Stimulated activated CD4-positive, alpha-beta T cell treated with anti-CD3 and anti-CD28 coated beads, Interleukin-4, amount 100 ng/mL, for 4 hours (primary cell): ENCODE measurements at places on chromosomes 13 and 19.

DNA sequence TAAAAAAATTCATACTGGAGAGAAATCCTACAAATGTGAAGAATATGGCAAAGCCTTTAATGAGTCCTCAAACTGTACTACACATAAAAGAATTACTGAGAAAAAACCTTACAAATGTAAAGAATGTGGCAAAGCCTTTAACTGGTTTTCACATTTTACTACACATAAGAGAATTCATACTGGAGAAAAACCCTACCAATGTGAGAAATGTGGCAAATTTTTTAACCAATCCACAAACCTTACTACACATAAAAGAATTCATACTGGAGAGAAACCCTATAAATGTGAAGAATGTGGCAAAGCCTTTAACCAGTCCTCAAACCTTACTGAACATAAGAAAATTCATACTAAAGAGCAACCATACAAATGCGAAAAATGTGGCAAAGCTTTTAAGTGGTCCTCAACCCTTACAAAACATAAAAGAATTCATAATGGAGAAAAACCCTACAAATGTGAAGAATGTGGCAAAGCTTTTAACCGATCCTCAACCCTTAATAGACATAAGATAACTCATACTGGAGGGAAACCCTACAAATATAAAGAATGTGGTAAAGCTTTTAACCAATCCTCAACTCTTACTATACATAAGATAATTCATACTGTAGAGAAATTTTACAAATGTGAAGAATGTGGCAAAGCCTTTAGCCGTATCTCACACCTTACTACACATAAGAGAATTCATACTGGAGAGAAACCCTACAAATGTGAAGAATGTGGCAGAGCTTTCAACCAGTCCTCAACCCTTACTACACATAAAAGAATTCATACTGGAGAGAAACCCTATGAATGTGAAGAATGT, 29.0 kb downstream of the ZNF730 start:
- DNase-seq: no peak

DNA sequence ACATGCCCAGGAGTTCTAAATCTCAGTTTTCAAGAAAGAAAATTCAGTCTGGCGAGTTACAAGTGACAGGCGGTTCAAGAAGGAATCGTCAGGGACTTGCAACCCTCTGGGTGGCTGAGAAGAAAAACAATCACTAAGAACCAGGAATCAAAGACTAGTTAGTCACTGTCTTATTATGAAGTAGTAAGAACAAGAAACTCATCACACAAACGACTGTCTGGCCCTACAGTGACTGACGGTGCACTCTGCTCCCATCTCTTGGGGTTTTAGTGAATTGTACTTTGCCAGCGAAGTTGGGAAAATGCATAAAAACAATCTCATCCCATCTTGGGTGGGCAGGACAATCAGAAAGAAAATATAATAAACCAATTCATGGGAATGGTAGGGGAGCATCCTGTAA, 63.7 kb upstream of the SACS start:
- DNase-seq: no peak

GRCh38 chr13:26486550-26486949, 70.9 kb upstream of the WASF3 start:
- DNase-seq: no peak

GRCh38 chr19:30802424-30803013, 430.3 kb downstream of the ZNF536 start:
- no peak for DNase-seq

DNA sequence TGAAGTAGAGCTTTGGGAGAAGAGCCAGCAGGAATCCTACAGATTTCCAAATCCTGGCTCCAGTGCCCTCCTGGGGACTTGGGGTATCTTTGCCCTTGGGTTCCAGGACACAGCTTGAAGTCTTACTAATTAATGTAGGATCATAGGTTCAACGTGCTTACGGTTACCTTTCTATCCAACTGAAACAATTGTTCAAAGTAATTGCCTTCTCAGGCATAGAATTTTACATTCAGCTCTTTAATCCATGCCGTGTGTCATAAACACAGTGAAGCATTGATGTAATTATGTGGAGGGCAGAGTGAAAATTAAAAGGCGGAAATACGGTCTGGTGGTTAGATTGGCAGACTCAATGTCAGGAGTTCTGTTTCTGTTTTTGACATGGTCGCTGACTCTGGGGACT, 170.4 kb downstream of the COG6 start:
- DNase-seq: no peak

DNA sequence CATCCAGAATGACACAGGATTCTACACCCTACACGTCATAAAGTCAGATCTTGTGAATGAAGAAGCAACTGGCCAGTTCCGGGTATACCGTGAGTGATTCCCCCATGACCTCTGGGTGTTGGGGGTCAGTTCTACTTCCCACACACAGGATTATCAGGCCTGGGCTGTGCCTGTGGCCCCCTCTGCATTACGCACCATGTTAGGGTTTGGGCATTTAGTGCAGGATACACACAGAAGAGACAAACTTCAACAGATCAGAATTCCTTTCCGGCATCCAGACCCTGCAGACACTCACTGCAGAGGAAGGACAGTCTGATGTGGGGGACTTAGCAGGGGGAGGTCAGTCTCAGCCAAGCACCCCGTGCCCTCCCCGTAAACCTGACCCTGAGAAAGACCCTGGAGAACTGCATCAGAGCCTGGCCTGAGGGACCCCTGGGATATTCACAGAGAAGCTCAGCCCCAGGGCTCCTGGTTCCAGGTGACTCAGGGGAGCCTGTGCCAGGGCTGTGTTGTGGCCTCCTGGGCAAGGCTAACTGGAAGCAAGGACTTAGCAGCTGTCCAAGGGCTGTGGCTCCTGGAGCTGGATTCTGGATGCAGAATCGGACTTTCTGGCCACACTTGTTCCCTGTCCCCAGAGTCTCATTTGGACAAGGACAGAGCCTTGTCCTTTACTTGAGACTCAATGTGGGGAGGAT, 1.7 kb downstream of the CEACAM5 start:
- DNase-seq: no peak

DNA sequence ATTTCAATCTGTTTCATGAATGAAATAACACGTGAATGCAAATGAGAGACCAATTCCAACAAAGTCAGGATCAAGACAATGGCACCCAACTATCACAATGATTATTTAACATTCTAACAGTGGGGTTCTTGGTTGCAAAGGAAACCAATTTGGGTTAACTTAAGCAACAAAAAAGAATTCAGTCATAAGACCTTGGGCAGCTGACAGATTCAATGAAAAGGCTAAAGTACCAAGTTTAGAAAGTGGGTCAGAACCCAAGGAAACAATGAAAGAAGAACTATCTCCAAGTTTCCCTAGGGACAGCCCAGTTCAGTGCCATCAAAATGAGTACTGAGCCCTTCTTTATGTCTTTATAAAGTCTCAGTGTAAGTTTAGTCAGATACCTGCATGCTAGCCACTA, 17.5 kb upstream of the SIGLEC14 start:
- no peak for DNase-seq

GRCh38 chr13:43284162-43284561, 260.8 kb downstream of the DNAJC15 start:
- no peak for DNase-seq

- DNase-seq: no peak
These were observed 1.0 kb upstream of the CAPN12 start for GRCh38 chr19:38745316-38745715.

DNA sequence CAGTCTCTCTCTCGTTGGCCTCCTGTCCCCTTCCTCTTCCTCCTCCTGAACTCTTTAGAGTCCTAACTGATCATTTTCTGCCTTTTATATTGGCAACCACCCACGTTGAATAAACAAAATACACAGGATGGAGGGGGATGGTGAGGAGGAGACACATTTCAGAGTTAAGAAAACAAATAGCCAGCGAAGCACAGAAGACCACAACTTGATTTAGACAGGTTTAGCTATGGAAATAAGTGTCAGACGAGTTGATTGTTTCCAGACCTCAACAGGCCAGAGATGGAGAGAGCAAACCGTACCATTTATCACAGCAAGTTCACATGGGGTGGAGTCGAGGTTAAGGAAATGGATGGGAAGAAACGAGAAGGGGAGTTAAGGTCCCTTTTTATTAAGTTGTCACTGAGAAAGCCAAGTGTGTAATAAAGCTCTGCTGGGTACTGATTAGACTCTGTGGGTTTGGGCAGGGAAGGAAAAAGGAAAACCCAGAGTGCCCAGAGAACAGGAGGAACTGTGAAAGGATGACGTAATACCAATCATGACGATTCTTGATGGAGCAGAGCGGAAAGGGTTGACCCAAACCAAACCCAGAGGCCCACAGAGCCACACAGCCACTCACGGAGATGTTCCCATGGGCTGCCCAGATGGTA, 11.1 kb upstream of the SERP2 start:
- DNase-seq: no peak

- no peak for DNase-seq
These were observed 309.1 kb upstream of the EDNRB start for GRCh38 chr13:78227709-78228108.

DNA sequence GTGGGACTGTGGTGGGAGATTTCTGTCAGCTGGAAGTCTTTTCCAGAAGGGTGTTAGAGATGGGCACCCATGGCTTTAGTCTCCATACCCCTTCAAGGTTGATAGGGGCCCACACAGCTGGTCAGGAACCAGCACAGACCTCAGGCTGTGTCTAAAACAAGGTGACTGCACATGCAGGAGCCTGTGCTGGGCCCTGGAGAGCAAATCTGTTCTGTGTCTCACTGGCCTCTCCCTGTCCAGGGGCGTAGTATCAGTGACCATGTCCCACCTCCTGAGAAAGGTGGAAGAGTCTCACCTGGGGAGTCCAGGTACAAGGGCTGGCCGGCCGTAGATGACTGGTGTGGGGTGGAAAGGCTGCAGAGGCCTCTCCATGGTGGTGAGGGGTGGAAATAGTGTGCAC, 19.4 kb downstream of the ZNF175 start:
- DNase-seq: no peak

- no peak for DNase-seq
These were observed 20.3 kb upstream of the CEACAM1 start for GRCh38 chr19:42548552-42548951.

DNA sequence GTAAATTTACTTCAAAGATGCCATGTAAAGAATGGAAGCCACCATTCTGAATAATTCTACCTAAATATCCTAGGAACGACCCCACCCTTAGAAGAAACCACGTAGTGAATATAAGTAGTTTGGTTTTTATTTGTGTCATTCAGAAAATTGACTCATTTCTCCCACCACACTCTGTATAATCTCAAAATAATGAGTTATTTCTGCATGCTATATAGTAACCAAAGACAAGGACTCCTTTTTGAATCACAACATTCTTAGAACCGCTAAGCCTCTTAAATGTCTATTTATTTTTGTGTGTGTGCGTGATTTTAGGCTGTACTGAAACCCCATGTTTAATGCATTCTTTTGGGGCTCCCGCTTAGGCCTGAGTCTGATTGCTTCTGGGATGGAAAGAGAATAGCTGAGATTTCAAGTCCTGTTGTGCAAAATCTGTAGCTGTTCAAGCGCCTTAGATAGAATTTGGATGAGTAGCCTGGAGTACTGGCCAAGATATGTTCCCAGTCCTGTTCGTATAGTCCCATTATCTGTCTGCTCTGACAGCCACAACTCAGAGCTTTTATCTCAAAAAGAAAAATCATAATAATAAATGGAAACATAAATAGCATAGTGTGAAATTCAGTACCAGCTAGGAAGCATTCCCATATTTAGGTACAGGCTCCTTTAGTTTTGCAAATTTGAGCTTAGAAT, 532.4 kb upstream of the NBEA start:
- DNase-seq: no peak

DNA sequence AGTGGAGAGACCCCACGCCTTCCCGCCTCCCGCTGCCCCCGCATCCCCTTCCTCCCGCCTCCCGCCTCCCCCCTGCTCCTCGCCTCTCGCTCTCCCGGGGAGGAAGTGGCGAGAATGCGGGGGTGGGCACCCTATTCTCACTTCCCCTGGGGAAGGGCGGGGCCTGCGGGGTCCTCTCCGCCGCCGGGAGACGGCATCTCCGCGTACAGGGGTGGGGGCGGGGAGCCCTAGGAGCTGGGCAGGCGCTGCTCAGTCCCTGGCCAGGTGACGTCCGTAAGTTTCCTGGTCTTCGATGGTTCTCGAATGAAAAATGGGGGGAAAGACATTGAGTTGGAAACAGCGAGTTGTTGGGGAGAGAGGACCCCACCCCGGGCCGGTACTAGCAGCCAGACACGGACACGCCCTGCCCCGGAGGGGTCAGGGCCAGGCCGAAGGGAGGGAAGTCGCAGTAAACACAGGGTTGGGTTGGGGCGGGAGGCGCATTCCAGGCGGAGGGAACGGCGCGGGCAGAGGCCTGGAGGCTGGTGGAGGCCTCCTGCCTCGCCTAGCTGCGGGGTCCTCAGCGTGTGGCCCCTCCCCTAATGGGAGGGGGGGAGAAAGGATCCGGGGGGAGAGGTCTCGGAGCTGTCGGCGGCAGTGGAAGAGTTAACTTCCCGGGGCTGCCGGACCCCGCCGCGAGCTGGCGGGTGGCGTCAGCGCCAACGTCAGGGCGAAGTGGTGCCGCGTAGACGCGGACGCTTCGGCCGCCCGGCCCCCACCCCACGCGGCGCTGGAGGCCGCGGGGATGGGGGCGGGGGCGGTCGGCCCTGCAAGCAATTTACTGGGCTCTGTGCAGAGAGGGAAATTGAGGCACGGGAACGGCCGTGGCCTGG, 10.4 kb upstream of the JUND start:
- peak; percentile 84 for DNase-seq

DNA sequence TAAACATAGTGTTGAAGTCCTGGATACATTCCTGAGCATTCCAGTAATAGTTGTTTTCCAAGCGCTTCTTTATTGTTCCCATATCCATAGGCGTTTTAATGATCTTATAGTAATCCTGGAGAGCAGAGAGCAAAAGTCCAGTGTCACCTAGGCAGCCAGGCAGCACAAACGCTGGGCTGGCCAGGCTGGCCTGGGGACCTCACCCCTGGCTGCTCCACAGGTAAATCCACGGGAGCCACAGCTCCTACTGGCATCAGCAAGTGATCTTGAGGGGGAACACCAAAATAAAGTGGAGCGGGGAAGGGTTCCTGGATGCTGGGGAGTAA, 36.6 kb upstream of the EPHX3 start:
- no peak for DNase-seq

DNA sequence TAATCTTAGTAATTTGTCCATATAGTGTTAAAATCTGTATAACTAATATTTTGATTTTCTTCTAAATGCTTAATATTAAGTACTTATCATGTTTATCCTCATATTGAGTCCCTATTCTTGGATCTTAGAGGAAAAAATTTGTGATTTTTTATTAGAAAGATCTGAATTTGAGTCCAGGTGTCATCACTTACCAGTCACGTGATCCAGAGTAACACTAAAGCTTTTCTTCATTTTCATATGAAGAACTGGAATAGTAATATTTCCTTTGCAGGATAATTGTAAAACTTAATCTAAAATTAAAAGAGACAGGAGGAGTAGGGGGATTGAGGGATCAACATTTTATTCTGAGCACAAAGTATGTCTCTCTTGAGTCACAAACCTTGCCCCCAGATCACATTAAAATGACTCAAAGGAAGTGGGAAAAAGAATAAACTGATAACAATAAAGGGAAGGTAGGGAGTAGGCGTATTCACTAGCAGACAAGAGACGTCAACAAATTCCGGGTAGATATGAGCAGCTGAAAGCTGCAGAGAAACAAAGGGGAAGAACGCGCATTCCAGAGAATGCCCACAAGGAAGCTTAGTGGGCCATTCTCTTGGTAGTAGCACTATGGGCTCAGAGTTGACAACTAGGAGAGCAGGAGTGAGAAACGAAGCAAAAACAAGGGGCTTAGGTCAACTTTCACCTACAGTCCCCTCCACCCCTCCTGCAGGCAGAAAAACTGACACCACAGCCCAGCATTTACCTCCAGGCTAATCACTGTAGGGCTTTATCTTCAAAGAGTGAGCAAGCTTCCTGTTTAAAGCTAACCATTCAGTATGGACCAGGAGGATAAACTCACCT, 123.1 kb downstream of the SPRY2 start:
- DNase-seq: no peak
